ENCODE measurements at places on chromosomes 12 and 14. TPM values are rescaled to one million over a fixed set of nuclear protein-coding genes. Genes with fewer than 3 reads are reported as not detected.

Gene NELL2
- total RNA-seq = 462 TPM

Gene RGS6
- 10.6 TPM for total RNA-seq

Gene SLC24A4
- 4.2 TPM for total RNA-seq

Gene DENND5B
- total RNA-seq = 53.7 TPM

Gene ADAMTS20
- total RNA-seq = 0.46 TPM

Gene TGFB3
- 12.9 TPM for total RNA-seq

Gene MAP1LC3B2
- 2.1 TPM for total RNA-seq

Gene GPATCH2L
- 86.5 TPM for total RNA-seq

Gene CARMIL3
- total RNA-seq = 28.8 TPM

Gene PLA2G1B
- total RNA-seq = not detected

Gene FOXG1
- 19.8 TPM for total RNA-seq

Gene GYS2
- not detected for total RNA-seq

All from diencephalon (tissue), 1 donor.